CD4-positive, alpha-beta T cell treated with Interleukin-21 for 1 hour (primary cell): ENCODE measurements at places on chromosomes 12 and 14.
A peak's percentile ranks its signal among the peaks of the same experiment; 100 is the strongest.

GRCh38 chr12:55972042-55972441, 1.8 kb upstream of the RAB5B start:
- no peak for DNase-seq

DNA sequence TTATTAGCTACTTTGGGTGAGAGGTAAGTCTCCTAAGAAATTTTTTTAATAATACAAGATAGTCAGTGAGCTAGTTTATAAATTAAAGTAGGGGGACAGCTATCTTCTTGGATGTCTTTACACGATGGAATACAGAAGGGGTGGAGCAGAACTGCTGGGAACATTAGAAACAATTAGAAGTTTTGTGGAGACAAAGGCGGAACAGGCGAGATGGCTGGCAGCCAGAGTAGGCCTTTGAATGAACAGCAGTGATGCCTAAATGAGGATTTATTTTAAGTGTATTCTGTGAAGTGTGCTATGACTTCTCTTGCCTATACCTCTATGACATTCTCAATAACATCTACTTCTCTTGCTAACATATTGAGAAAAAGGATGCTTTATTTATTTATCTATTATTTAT, 1345.3 kb upstream of the SEL1L start:
- DNase-seq, result no peak

DNA sequence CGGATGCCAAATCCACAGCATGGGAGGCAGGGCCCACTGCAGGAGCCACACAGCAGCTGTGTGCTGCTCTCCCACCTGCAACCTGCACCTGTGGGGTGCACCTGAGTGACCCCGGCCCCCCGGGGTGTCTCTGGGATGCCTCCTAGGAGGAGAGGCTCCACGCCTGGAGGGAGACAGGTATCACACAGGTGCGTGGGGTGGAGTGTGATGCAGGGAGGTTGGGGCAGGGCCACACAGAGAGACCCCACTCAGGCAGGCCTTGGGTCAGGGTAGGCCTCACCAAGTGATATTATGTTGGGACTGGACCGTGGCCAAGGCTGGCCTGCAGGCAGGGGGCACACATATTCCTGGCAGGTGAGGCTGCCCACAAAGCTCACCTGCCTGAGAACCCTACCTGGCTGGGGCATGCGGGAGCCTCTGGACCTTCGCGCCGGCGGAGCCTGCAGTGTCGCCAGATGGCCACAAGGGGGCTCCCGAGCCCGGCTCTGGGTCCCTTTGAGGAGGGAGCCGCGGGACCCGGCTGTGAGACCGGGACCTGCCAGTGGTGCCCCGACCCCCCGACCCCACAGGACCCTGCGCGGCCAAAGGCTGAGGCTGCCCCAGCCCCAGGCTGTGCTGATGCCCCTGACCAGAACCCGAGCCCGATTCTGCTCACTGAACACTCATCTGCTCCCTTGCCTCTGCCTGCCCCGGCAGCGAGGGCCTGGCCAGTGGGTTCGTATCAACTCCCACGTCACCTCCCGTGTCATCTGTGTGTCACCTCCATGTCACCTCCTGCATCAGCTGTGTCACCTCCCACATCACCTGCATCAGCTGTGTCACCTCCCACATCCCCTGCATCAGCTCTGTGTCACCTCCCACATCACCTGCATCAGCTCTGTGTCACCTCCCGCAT, 11.4 kb downstream of the TMEM121 start:
- DNase-seq, result peak; percentile 68

DNA sequence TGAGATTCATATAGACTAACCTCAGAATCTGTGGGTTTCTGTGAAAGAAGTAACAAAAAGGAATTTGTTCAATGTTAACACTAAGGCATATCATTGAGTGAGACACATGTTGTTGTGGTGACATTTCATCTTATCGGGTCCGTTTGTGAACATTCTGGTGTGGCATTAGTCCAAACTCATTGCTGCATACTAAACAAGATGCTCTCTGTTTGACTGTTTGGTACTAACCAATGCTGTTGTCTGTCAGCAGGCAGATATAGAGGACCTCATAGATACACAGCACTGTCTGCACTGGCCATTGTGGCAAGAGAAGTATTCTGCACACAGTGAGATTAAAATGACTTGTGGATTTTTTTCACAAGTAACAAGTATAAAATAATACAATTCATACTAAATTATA, 41.2 kb downstream of the SLC25A21 start:
- no peak for DNase-seq

GRCh38 chr12:53048780-53049401, 974 bp upstream of the TNS2 start:
- no peak for DNase-seq

DNA sequence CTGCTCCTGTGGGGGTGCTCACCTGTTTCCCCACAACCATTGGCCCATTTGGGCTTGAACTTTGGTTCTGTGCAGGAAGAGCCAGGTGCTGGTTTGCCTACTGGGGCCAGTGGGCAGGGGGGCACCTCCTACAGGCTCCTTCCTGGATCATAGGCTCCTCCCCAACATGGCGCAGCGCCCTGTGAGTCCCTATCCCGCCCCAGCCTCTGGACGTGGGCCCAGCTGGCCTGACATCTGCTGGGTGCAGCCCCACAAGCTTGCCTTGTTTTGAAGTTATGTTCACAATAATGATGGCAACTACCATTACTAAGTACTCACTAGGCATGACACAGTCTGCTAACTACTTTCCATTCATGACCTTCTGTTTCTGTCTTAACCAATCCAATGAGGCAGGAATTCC, 147.8 kb downstream of the RBM19 start:
- DNase-seq, result no peak

DNA sequence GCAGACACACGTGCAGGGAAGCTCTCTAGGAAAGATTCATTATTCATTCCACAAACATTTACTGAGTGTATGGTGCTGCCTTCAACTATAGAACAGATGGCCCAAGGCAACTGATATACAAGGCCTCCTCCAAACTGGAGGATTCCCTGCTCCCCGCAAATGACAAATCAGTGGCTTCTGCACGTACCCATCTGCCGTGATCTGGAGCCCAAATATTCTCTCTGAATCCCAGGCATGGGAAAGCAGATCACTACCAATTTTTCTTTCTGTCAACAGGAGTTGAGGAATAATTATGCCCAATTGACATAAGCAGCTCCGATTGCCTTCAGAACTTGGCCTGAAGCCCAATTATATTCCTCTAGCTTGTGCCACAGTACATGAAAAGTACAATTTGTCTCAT, 174.2 kb upstream of the CCDC196 start:
- no peak for DNase-seq

DNA sequence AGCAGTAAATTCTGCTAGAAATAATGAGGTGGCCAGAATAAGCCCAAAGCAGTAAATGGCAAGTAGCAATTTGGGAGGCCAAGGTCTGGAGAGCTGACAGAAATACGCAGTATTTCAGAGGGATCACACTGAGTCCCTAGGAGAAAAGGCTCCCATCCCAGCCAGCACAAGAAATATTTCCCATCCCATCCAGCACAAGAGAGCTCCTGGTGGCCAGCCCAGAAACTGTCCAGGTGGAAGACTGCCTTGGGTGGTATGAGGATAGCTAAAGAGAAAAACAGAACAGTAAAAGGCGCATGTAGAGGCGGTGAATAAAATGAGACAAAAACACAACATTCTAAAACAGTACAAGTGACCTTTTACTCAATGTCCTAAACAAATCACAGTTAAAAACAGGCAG, 120.7 kb downstream of the HECTD4 start:
- DNase-seq, result no peak

DNA sequence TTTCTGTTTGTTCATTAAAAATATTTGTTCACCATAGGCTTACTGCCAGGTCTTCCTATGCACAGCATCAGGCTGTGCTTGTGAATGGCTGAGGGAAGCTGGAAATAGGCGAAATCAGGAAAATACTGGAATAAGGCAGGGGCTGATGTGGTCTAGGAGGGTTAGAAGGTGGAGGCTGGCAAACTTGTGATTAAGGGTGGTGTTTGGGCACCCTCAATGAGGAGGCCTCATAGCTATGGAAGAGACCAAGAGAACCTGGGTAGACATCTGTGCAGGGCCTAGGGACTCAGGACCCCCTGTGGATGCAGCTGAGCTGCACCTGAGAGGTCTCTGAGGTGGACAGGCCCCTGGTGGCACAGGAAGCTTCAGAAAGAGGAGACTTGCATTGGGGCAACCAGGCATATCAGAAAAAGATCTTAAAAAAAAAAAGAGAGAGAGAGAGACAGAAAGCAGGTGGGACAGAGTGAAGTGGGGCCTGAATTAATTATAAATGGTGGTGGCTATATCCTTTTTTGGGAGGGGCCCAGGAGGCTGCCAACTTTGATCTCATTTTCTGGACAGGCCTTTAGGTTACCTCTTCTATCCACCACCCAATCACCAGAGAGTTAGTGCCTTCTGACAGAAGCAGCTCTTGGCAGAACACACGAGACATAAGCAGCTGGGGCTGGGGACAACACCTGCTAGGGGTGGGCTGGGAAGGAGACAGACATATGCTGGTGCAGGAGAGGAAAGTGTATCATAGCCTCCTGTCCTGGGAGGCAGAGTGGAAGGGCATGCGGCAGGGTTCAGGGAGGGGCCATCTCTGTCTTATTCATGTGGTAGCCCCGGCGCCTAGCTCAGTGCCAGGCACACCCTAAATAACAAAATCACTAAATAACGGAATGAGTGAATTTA, 46.7 kb upstream of the ATP23 start:
- no peak for DNase-seq

- DNase-seq, result no peak
Observed at GRCh38 chr12:43292699-43293098, 259.3 kb downstream of the ADAMTS20 start.

- DNase-seq, result no peak
Observed at GRCh38 chr12:101368016-101368415, 39.6 kb downstream of the ARL1 start.

- no peak for DNase-seq
Observed at GRCh38 chr12:104532636-104533035, 75.9 kb downstream of the CHST11 start.

GRCh38 chr14:99073431-99073830, 198.6 kb downstream of the BCL11B start:
- DNase-seq, result no peak

GRCh38 chr12:22160396-22161003, 114.5 kb downstream of the CMAS start:
- DNase-seq, result peak; percentile 36

DNA sequence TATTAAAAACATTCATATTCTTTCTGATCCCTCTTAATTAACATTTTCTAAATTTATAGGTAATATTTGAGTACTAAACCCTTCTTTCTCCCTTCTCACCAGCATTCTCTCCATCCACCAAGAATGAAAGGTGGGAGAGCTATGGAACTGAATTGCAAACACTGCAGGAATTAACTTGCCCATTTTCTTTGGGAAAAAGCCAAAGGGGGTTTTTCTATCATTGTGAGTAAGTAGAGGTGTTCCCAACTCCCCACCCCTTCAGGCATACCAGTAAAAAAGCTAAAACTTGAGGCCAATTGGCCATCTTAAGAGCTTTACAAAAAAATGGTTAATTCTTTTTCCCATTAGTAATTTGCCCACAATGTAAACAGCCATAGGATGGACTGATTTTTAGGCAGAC, 23.7 kb downstream of the PCNX1 start:
- no peak for DNase-seq

DNA sequence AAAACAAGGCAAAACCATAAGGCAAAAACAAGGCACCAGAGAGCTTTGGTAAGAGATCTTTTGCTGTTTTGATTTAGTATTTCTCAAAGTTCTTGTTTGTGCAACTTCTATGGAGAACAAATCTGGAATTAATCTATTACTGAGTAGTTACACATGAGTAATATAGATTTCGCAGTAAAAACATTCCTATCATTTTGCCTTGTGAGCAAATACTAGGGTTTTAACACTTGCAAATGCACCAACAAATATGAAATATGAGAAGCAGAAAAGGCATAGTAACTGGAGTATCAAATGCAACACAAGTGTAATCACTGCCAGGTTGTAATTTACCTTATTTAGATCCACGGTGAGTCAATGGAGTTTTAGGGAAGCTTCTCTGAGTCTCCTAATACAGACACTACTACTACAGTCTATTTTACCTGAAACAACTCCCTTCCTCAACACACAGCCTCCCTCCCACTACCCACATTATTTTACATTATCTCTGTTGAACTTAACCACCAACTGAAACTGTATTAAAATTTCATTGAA, 324.1 kb downstream of the FLRT2 start:
- DNase-seq, result no peak

GRCh38 chr14:99541677-99542470, 60.7 kb downstream of the CCNK start:
- DNase-seq, result no peak

DNA sequence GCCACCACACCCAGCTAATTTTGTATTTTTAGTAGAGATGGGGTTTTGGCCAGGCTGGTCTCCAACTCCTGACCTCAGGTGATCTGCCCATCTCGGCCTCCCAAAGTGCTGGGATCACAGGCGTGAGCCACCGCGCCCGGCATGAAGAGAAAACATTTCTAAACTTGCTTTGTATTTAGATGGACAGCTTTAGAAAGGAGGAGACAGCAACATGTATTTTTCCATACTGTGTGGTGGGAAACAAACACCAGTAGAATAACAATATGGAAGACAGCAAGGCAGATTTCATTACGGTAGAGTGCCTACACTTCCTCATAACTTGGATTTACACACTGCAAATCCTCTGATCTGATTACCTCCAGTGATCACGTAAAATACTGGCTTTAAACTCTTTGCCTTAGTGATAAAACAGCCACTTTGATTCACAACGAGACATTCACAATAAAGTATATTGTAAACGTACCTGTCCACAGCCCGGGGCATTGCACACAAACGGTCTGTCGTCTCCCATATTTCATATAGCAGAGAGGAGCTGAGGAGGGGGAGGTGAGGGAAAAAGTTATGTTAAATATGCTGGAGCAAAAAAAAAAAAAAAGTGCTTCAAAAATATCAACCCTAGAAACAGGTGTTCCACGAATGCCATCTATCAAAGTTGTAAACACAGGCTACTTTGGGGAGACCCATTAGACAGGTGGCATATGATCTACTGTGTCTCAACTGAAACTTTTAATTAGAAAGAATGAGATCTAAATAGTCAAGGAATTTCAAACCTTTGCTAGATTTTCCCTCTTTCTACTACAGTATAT, 25.5 kb downstream of the ATF7 start:
- DNase-seq, result no peak
